ENCODE measurements at places on chromosomes 11 and 22.
A peak's percentile ranks its signal among the peaks of the same experiment; 100 is the strongest.

DNA sequence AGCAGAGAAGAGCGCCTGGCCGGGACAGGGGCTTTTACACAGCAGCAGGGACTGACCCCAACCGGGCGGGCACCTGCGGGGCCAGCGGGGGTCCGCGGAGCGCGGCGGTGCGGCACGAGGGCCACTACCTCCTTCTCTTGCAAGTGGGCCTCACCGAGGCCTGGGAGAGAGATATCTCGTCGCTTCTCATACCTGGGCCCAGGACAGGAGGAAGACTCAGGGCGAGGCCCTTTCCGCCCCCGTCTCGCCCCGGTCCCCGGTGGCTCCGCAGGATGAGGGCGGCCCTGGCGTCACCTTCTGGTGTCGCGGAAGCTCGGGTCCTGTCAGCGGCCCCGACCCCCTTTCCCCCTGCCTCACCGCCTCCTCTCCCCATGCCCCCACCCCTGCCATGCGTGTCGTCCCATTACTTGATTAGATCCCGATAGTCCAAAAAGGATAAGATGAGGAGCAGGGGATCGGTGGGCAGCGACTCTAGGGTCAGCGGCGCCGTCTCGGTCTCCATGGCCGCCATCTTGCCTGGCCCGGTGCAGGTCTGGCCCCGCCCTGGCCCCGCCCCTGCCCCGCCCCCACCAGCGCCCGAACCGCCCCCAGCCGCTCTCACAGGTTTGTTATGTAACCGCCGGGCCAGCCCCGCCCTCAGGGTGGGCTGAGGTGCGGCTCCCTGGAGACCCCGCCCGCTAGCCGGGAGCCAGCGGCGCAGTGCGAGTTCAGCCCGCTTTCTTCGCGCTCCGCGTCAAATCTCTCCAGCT, at the start of gene FBXO3:
FBXO3 (minus strand) TSS at position 534 of the 749 bp plus-strand sequence; CDS start at position 511, 23 bp downstream.
- DNase-seq: peak; percentile 90

- DNase-seq: no peak
Measured at GRCh38 chr11:65388731-65389130, 2.3 kb downstream of the FRMD8 start.

- no peak for DNase-seq
Measured at GRCh38 chr11:103898577-103899336, 137.7 kb upstream of the DDI1 start.

DNA sequence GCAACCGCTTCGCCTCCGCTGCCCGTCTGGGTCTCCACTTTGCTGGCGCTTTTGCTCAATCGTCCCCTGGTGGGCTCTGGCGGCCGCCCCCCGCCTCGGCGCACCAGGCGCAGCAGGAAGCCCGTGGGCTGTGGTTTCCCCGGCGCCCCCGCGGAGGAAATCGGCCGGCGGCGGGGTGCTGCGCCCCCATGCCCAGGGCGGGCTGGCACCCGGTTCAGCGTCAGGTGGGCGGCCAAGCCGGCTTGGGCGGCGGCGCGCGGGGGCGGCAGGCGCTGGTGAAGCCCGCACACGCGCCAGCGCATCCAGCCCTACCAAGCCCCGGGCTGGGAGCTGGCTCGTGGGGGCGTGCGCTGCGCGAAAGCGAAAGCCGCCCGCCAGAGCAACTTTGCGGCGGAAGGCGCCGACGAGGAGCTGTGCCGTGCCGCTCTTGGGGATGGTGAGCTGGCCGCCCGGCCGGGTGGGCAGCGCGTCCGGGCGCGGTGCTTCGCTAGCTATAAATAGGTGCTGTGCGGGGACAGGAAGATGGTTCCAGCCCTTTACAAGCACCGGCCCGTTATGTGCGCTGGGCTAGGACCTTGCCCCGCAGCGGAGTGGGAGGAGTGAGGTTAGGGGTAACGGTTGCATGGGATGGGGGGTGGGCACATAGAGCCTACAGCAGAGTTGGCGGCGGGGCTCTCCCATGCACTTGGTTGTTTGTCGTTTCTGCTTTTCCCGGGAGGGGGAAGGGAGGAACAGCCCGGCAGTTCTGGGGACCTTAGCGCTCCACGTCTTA, 25.0 kb upstream of the SUSD2 start:
- peak; percentile 33 for DNase-seq

- DNase-seq: no peak
Measured at GRCh38 chr11:40291741-40292140, 1167.7 kb downstream of the LRRC4C start.

DNA sequence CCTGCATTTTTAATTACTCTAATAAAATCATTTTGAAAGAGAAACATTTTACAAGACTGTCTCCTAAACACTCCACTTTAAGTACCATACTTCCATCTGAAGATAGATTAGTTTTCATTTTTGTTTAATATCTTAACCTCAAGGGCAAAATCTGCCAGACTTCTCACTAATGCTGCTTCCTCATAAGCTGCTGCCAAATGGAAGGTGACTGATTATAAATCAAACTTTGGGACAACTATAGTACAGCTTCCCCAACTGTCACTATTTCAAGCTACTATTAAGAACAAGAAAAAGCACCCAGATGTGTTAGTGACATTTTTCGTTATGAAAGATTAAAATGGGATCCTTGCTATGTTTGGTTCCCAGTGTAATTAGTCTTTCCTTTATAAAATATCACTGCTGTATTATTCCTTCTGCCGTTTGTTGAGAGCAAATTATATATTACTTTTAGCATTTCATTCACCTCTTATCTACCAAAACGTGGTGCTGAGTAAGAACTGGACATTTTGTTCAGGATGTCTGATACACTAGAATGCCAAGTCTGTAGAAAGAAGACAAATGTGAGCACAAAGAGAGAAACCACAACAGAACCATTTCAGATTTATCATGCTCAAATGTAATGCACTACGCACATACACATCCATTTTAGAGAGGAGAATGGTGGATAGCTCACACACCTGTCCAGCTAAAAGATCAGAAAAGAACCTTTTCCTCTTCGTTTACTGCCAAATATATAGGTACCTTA, 312.2 kb upstream of the C11orf87 start:
- DNase-seq: no peak

GRCh38 chr22:50546326-50547262, 895 bp downstream of the KLHDC7B start:
- DNase-seq: no peak

GRCh38 chr11:104897891-104898684, at the start of gene CASP12:
CASP12 (minus strand) TSS chr11:104898460.
- DNase-seq: no peak

DNA sequence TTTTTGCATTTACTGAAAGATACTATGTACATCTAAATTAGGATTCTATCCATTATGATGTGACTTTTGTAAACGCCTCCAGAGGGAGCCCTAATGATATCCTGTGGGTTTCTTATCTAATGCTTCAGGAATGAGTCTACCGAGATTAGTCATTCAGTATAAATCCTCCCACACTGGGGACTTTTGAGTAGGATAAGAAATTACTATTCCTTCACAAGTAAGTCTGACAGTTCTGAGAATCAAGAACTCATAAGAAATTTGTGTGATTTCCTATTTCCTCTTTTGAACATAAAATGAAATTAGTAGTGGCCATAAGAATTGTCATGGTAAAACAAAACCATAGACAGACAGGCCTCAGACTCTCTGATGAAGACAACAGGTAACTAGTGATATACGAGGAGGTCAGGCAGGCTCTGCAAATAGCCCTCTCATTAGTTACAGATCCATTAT, 10.0 kb upstream of the OR5M1 start:
- no peak for DNase-seq

GRCh38 chr11:5847711-5848110, 6.0 kb upstream of the OR52E6 start:
- DNase-seq: no peak

GRCh38 chr22:36326178-36327161, 61.3 kb downstream of the MYH9 start:
- DNase-seq: no peak

DNA sequence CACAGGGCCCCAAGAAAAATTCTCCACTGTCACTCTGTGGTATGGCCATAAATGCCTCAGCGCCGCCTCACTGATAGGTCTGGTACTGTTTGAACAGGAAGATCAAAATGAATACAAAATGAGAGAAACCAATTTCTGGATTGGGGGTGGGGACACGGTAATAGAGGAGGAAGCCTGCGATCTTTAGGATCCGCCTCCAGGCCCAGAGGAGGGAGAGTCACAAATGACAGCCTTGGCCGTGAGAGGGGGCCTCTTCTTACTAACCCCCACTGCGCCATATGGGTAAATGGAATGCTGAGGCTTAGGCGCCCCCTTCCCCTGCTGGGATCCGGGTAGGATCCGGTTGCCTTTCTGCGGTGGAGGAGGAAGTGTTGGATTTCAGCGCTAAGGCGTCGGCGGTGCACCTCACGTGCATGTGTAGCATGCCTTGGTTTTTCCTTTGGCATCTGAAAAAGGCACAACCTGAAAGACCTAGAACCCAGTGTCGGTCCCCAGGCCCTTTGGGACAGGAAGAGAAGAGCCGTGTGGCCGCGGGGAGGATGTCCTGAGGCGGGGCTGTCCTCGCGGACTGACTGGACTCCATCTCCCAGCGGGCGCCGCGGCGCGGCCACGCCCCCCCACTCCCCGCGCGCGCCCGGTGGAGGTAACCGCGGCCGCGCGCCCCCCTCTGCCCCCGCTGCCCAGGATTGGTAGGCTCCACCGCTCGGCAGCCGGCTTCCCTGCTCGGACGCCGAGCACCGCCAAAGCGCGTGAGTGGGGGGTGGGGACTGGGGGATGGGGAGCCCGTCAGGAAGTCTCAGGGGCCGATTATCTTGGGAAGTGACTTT, 718 bp upstream of the MADD start:
- peak; percentile 81 for DNase-seq

- peak; percentile 70 for DNase-seq
Measured at GRCh38 chr11:128848815-128849455, 18.2 kb downstream of the KCNJ1 start.

All from T-helper 17 cell (primary cell).